ENCODE measurements at places on chromosomes 5 and 9. TPM values are rescaled to one million over a fixed set of nuclear protein-coding genes. Genes with fewer than 3 reads are reported as not detected.

The ECSCR gene
- 0.55 TPM for total RNA-seq

The PCDHA11 gene
- not detected for total RNA-seq

The PCDHB1 gene
- not detected for total RNA-seq

The SPAAR gene
- total RNA-seq = not detected

The SPAG8 gene
- 1.0 TPM for total RNA-seq

The SLC25A2 gene
- 0.21 TPM for total RNA-seq

The PDZD2 gene
- not detected for total RNA-seq

Data from activated CD8-positive, alpha-beta memory T cell treated with anti-CD3 and anti-CD28 coated beads for 36 hours (primary cell).